G401 (cell line): ENCODE measurements at places on chromosomes 13 and 19. TPM values are rescaled to one million over a fixed set of nuclear protein-coding genes. Genes with fewer than 3 reads are reported as not detected.

UGGT2 gene
- 25.9 and 45.7 TPM in 2 replicates for total RNA-seq

- DNase-seq: no peak
Measured at GRCh38 chr13:40399756-40400155, 266.7 kb downstream of the FOXO1 start.

ZNF835 gene
- 0.37 TPM in 1 of 2 replicates, not detected in the other for total RNA-seq

TRPM4 gene
- 17.5 and 18.6 TPM in 2 replicates for total RNA-seq

SPIB gene
- 0.44 TPM in 1 of 2 replicates, not detected in the other for total RNA-seq

IGFL2 gene
- 0.47 TPM in 1 of 2 replicates, not detected in the other for total RNA-seq

GRCh38 chr19:58372311-58373133 lies 8.3 kb downstream of the ZNF837 start:
- DNase-seq: no peak

DNA sequence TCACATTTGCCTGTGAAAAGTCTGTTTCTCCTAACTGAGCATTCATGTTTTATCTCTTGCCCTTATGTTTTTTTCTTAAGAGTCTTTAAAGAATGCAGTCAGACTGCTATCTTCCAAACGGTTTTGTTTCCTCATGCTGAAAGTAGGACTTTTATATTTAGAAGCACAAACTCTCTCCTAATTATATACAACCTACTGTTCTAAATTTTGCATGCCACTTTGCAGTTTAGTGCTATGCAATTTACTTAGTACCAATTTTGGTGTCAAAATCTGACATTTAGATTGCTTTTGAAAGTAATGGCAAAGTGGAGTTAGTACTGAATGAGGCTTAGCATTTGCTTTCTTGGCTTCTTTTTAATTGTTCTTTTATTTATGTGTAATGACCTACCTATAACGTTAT lies 55.1 kb upstream of the PCDH20 start:
- no peak for DNase-seq

LNX2 gene
- total RNA-seq: 10.2 and 13.1 TPM in 2 replicates

- no peak for DNase-seq
Measured at GRCh38 chr13:110618167-110618566, 2.8 kb downstream of the NAXD start.

SPACA4 gene
- 0.55 TPM in 1 of 2 replicates, not detected in the other for total RNA-seq

CGB5 gene
- total RNA-seq: not detected in 2 replicates

N4BP2L1 gene
- total RNA-seq: 0.47 and 0.80 TPM in 2 replicates

DNA sequence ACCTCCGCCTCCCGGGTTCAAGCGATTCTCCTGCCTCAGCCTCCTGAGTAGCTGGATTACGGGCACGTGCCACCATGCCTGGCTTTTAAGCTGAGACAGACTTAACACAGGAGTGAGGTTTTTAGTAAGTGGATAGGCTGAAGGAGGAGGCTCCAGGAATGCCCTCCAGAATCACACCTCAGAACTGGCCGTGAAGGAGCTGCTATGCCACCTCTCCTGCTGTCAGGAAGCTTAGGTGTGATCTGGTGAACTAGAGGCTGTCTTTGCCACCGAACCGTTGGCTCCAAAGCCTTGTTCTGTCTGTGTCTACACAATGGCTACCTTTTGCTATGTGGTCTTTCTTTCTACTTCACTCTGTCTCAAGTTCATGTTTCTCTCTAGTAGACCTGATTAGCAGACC lies 4.2 kb downstream of the PDCD2L start:
- DNase-seq: no peak

VAV1 gene
- total RNA-seq: not detected in 2 replicates

GRCh38 chr13:73665261-73665660 lies 468.9 kb downstream of the KLF12 start:
- no peak for DNase-seq

ATXN8OS gene
- total RNA-seq: not detected in 2 replicates

DNA sequence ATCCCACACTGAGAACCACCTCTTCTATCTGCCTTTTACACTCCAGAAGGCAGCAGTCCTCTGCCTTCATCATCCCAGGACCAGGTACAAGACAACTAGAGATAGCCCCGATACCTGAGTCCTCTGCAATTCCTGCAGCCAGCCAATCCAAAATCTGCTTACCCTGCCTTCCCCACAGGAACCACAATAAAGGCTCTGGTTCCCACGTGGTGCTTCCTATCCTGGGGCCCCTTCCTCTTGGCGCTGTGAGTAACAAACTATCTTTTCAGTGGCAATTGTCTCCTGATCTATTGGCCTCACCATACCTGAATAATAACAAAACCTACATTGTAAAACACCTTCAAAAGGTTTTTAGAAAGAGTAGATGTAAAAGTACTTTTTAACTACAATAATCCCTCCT lies 63.1 kb downstream of the ZDHHC20 start:
- DNase-seq: no peak

SHISA7 gene
- not detected in 2 replicates for total RNA-seq

- DNase-seq: no peak
Measured at GRCh38 chr19:18350490-18350889, 10.1 kb downstream of the PGPEP1 start.

GRCh38 chr19:29538651-29539050 lies 12.9 kb downstream of the VSTM2B start:
- DNase-seq: no peak

- no peak for DNase-seq
Measured at GRCh38 chr19:508204-509150, 1.2 kb downstream of the TPGS1 start.

DNA sequence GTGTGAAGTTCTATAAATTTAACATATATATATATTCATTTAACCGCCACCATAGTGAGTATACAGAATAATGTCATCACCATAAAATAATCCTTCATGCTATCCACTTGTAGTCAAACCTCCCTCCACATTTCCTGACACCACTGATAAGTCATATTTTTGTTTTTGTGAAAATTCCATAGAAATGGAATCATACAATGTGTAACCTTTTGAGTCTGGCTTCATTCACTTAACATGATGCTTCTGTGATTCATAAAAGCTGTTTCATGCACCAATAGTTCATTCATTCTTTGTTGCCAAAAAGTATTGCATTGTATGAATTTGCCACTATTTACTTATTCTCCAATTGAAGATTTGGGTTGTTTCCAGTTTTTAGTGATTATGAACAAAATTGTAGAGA lies 497.5 kb upstream of the PCDH20 start:
- no peak for DNase-seq

DNA sequence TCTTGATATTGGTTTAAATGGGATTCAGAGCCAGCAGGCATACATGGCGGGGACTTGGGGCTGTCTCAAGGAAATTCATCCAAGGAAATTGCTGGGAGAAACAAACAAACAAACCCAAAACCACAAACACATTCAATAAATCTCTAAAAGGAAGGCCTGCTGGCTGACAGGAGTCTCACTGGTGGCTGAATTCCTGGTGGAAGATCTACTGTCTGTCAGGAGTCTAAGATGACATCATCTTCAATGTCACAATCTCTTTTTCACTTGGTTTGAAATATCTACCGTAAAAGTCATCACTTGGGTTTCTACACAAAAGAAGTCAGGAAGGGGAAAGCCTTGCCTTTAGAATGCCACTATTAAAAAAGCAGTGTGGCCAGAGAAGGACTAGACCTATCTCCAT lies 87.9 kb downstream of the KLF5 start:
- DNase-seq: no peak

GRCh38 chr13:112127564-112128330 lies 60.8 kb downstream of the SOX1 start:
- DNase-seq: no peak

- DNase-seq: peak; percentile 72
Measured at GRCh38 chr19:4454747-4455718, 2.6 kb downstream of the UBXN6 start.

COL4A2 gene
- 0.12 and 6.1 TPM in 2 replicates for total RNA-seq

DNA sequence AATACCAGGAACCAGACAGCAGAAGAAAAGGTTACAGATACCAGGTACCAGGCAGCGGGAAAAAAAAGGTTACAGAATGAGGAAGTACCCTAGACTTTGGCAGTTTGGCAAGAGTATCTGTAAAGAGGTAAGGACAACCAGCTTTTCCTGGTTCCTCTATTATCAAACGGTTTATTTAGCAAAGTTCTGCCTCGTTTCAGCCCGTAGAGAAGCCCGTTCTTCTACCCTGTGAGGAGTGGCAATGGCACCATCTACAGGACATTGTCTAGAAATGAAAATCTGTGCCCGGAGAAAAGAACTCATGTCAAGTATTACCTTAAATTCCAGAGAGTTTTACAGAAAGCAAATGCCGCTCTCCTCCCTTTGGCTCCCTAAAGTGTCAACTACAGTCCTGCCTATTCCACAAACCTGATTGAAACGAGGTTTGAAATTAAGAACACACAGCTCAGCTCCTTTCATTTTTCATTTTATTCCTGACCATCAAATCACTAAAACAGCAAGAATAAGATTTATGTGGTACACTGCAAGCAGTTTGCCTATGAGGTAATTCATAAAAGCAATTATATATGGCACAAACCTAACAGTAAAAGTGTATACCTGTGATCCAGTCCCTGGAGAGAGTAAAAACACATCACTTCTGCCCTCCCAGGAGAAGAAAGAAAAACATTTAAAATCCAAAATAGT lies 226.3 kb downstream of the SLC7A1 start:
- DNase-seq: peak; percentile 73

- no peak for DNase-seq
Measured at GRCh38 chr13:40452038-40452666, 214.3 kb downstream of the FOXO1 start.

ATP7B gene
- total RNA-seq: 2.9 and 5.8 TPM in 2 replicates

- no peak for DNase-seq
Measured at GRCh38 chr19:6224308-6224675, 55.5 kb downstream of the MLLT1 start.

GRCh38 chr13:60120617-60121336 lies 43.0 kb downstream of the DIAPH3 start:
- DNase-seq: no peak

DNA sequence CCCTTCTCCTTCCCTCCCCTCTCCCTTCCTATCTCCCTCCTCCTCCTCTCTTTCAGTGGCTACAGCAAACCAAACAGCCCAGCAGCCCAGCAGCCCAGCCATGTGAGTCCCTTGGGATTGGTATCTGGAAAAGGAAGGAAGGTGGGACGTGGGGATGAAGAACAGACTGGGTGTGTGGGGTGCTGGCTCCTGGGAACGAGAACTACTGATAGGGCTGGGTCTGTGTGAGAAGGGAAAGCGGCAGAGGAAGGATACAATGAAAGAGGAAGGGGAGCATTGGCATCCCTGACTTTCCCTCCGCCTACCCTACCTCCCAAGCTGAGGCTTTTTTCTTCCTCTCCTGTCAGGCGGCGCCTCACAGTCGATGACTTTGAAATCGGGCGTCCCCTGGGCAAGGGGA lies 863 bp downstream of the AURKC start:
- no peak for DNase-seq

DNA sequence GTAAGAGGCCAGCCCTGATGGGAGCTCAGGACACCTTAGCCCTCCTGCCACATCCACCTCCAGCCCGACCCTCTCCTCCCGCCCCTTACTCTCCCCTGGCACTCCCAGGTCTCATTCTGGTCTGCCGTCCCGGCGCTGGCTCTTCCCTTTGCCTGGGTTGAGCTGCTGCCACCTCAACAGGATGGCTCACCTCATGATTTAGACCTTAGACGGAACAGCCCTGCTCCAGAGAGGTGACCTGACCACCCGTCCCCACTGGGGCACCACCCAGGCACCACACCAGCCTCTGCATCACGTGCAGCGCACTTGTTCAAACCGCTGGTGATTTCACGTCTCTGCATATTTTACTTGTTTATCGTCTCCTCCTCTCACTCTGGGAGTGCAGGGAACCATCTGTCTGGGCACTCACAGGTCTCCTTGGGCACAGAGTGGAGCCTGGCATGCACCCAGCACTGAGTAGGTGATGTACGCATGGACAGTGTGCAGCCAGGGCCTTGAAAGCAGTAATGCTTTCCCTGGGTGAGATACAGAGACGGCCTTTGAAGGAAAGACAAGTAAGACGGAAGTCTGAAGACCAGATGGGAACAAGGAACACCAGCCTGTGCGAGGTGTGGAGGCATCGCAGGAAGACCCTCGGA lies 183.1 kb downstream of the KATNAL1 start:
- peak; percentile 85 for DNase-seq

DNA sequence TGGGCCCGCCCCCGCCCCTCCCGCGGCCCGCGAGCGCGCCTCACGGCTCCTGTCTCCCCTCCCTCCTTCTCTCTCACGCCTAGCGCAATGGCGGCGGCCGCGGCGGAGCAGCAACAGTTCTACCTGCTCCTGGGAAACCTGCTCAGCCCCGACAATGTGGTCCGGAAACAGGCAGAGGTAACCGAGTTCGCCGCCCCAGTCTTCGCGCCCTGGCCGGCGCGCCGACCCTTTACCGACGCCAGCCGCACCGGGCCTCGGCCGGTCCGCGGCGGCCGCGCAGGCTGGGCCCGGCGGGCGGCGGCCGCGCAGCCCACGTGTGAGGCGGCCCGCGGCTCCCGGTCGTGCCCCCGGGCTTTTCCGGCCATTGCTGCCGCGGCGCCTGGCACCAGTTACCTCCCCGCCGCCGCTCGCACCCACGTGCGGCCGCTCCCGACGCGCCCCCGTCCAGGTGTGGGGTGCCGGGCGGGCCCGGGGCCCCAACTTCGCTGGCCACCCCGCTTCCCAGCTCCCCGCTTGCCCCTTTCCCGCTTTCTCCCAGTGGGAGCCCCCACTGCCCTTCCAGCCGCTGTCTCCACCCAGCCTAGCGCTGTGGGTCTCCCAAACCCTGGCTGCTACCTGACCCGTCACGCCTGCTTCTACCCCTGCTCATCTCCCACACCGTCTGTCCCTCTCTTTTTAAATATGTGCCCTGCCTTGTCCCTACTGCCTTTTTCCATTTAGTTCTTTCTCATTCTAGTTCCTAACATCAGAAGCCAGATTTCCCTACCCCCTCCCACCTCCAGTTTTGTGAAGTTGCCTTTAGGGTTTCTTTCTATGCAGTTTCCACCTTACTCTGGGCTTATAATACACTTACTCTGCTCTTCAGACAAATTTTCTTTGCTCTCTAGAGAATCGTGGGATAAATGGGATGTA lies 23.4 kb downstream of the IPO5 start:
- DNase-seq: peak; percentile 29

RGCC gene
- total RNA-seq: 3.4 and 4.3 TPM in 2 replicates

DNA sequence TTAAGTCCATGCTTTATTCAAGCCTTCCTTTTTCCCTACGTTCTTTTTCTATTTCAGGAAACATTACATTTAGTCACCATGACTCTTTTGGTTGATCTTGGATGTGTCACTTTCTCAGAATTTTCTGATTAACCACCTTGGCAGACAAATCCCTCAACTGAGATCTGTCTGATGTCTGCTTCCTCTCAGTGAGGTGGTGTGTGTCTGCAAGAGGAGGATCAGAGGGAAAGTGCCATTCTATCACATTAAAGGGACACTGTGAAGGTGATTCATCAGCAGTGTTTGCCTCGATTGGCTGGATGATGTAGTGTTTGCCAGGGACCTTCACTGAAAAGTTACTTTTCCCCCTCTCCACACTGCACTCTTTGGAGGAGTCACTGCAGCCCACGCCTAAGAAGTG lies 3.0 kb upstream of the CCNP start:
- DNase-seq: no peak

GRCh38 chr13:79781829-79782540 lies 301.0 kb downstream of the NDFIP2 start:
- no peak for DNase-seq

GRCh38 chr13:33108620-33109019 lies 92.4 kb downstream of the KL start:
- no peak for DNase-seq

GRCh38 chr13:50161052-50161451 lies 145.8 kb downstream of the KCNRG start:
- DNase-seq: no peak
